Stimulated activated CD8-positive, alpha-beta memory T cell treated with anti-CD3 and anti-CD28 coated beads, Interleukin-15, amount 100 ng/mL, for 48 hours (primary cell): ENCODE measurements at places on chromosomes 4 and X.

DNA sequence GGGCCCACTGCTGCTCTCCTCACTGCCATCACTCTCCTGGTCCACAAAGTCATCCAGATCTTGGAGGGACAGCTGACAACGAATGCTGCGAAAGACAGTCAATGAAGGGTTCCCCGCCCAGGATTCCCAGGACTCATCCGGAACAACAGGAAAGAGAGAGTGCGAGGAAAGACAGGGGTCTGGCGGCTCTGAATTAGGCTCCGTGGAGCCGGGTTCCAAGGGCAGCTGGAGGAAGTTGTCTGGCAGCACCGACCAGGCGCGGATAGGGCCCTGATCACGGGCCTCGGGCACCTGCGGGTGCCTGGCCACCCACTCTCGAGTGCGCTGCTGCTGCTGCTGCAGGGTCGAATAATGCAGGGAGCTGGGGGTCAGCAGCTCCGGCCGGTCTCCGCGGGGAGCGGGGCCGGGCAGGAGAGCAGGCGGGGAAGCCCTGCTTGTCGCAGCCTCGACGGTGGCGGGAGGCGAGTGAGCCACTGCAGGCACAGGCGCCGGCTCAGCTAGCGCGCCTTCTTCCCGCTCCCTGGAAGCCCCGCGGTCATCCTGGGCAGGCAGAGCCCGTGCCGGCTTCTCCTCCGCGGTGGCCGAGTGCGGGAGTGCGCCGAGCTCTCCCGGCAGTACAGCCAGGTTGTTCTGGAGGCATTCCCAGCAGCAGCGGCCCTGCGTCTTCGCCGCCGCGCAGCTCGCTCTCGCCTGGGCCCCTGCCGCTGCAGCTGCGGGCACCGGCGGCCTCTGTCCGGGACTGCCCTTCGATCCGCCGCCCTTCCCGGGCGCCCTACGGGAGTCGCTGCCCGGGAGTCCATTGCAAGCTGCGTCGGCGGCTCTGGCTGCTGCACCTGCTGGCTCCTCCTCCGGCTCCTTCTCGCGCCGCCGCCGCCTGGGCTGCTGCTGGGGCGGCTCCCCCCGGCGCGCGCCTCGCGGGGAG, 1.1 kb downstream of the SOWAHB start:
- no peak for DNase-seq

- DNase-seq, result no peak
These were observed 273.3 kb downstream of the DKK2 start for GRCh38 chr4:106762666-106763443.

DNA sequence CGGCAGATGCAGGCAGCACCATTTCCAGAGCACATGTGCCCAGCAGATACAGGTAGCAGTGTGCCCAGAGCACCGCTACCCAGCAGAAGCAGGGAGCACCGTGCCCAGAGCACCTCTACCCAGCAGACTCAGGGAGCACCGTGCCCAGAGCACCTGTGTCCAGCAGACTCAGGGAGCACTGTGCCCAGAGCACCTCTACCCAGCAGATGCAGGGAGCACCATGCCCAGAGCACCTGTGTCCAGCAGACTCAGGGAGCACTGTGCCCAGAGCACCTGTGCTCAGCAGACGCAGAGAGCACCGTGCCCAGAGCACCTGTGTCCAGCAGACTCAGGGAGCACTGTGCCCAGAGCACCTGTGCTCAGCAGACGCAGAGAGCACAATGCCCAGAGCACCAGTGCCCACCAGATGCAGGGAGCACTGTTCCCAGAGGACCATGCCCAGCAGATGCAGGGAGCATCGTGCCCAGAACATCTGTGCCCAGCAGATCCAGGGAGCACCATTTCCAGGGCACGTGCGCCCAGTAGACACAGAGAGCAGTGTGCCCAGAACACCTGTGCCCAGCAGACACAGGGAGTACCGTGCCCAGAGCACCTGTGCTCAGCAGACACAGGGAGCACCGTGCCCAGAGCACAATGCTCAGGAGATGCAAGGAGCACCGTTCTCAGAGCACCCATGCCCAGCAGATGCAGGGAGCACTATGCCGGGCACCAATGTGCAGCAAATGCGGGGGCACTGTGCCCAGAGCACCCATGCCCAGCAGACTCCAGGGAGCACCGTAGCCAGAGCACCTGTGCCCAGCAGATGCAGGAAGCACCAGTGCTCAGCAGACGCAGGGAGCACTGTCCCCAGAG, 236.4 kb downstream of the DHRSX start:
- DNase-seq, result no peak

DNA sequence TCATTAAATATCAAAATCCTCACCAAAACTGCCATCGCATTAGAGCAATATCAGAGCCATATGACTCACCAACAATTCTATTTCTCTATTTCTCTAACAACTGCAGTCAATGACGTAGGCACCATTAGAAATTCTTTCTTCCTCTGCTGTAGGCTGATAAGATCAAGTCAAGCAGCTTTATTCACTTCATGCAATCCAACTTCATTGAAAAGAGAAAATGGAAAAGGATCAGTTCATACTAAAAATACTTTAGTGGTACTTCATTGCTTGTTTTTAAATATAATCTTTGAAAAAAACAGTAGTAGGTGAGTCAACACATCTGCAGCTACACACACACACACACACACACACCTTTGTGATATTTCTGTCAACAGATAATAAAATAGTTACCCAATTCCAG, 345.3 kb upstream of the TENM3 start:
- DNase-seq, result no peak

GRCh38 chr4:128256539-128256938, 31.1 kb downstream of the PGRMC2 start:
- no peak for DNase-seq

GRCh38 chr4:183445097-183445428, 627 bp downstream of the CDKN2AIP start:
- DNase-seq, result peak; percentile 33

- DNase-seq, result no peak
These were observed 317 bp downstream of the CMC4 start for GRCh38 chrX:155070663-155070974.

DNA sequence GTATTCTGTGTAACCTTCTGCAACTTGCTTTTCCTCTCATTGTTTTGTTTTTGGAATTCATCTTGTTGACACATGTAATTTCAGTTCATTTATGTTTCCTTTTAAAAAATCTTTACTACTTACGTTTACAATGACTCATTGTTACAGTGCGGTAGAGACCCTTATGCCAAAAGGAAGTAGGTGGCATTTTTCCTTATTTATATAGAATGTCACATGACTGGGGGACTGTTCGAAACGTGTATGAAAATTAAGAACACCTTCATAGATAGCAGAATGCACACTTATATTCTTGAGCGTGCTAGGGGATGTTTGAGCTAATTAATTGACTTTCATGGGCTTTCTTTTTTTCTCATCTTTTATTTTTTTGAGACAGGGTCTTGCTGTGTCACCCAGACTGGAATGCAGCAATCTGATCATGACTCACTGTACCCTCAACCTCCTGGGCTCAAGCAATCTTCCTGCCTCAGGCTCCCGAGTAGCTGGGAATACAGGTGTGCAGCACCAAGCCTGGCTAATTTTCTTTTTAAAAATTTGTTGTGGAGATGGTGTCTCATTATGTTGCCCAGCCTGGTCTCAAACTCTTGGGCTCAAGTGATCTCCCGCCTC, 7.3 kb downstream of the REPS2 start:
- DNase-seq, result no peak

GRCh38 chr4:135741583-135741982, 1540.0 kb upstream of the PABPC4L start:
- DNase-seq, result no peak

DNA sequence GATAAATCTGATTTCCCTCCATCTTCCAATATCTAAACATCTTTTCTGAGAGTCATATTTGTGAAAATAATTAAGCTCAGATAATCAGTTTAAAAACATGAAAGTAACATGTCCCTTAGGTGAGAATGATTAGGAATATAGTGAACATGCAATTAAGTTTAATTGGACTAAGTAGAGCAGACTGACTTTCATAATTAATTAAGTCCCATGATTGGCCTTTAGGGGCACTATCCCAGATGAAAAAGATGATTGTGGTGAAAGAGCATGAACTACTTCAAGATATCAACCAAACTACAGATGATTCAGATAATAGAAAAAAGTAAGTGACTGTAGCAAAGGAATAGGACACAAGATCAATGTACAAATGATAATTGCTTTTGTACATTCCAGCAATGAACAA, 758.8 kb downstream of the STIM2 start:
- DNase-seq, result no peak

DNA sequence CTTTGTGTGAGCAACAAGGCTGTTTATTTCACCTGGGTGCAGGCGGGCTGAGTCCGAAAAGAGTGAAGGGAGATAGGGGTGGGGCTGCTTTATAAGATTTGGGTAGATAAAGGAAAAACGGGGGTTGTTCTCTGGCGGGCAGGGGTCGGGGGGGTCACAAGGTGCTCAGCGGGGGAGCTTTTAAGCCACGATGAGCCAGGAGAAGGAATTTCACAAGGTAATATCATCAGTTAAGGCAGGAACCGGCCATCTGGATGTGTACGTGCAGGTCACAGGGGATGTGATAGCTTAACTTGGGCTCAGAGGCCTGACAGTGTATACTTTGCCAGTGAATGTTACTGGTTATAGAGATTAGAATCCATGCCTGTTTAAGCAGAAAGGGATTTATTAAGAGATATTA, 19.7 kb upstream of the SPCS3 start:
- DNase-seq, result no peak

GRCh38 chr4:92651536-92651935, 347.8 kb downstream of the GRID2 start:
- no peak for DNase-seq

GRCh38 chr4:71907782-71908181, 123.9 kb upstream of the GC start:
- DNase-seq, result no peak

- no peak for DNase-seq
These were observed 46.1 kb upstream of the TMEM192 start for GRCh38 chr4:165158762-165159161.

GRCh38 chr4:18734405-18734804, 712.9 kb upstream of the LCORL start:
- no peak for DNase-seq

- DNase-seq, result no peak
These were observed 1.1 kb downstream of the ZIC3 start for GRCh38 chrX:137566746-137567679.
